ENCODE measurements at places on chromosomes 7 and 10.
A peak's percentile ranks its signal among the peaks of the same experiment; 100 is the strongest.

DNA sequence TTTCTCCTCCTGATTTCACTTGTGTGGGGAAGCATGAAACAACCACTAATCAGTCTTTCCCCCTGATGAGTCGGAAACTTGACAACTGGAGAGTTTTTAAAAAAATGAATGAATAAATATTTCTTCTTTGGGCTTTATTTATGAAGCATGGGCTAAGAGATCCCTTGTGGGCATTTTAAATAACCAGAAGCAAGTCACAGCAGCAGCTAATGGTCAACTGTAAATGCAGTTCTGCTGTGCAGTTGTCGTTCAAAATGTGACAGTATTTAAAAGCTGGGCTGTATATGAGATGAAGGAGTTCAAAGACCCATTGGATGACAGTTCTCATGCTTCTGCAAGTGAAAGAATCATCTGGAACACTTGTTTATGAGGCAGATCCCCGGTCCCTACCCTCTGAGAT lies 54.1 kb downstream of the STEAP1B start:
- DNase-seq = no peak

- DNase-seq = no peak
These were observed 20.3 kb upstream of the SAR1A start for GRCh38 chr10:70190581-70190980.

- DNase-seq = no peak
These were observed 13.6 kb downstream of the CPA1 start for GRCh38 chr7:130393841-130394411.

DNA sequence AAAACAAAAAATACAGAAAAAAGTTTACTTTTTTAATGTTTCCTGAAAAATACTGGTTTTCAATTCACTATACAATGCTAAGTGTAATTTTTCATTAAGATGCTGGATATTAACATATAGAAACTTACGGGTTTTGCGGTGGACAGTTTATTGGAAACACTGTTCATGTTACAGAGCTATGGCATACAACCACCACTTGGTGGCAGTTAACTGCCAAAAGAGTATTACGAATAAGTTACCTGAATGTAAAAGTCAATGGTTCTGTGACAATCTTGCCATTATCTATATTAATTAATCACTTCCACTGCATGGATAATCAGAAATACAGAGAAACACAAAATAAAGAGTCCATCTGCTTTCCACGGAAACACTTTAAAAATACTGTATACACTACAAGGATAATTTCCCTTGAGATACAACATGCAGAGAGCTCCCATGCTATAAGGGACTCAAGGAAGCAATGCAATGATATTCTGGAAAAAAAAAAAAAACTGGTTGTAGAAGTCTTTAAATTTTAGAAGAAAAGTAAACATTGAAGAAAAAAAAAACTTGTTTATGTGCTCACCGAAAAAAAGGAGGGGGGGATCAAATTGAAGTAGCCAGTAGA lies 97.0 kb downstream of the TPK1 start:
- no peak for DNase-seq

DNA sequence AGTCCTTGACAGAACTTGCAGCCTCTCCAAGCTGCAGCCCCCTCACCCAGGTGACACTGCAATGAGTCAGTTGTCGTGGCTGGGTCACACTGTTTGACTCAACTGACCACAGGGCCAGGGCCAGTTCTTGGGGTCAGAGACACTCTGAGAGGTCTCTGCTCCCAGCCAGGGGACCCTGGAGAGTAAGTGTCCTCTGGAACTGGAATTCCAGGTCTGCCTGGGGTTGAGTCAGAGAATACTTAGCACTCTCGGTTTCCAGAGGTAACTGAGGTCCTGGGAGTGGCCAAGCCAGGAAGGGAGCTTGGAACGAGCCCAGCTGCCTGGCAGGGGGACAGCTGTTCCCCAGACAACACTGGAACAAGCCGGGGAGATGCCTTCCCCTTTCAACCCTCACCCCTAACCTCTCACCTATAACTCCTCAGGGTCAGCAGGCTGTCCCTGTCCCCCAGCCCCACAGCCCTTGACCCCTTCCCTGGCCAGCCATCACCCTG lies 2.2 kb upstream of the MYL10 start:
- no peak for DNase-seq

DNA sequence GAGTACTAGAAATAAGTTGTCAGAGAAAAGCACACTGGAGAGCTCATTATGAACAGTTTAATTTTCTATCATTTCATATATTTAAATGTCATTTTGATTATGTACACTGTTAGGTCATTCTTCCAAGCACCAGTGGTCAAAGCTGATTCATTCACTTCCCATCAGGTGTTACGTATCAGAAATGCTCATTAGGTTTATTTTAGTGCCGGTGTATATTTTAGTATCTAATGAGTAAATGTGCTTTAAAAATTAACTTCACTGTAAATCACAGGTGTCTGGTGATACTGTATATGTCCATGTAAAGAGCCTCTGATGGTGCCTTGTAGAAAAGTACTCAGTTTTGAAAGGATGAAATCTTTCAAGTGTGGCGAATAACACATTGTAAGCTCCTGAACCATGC lies 3.5 kb downstream of the DMTF1 start:
- no peak for DNase-seq

- no peak for DNase-seq
These were observed 17.4 kb downstream of the DDIT4 start for GRCh38 chr10:72291019-72291532.

- DNase-seq = no peak
These were observed 58.3 kb downstream of the CXCL12 start for GRCh38 chr10:44326474-44327030.

DNA sequence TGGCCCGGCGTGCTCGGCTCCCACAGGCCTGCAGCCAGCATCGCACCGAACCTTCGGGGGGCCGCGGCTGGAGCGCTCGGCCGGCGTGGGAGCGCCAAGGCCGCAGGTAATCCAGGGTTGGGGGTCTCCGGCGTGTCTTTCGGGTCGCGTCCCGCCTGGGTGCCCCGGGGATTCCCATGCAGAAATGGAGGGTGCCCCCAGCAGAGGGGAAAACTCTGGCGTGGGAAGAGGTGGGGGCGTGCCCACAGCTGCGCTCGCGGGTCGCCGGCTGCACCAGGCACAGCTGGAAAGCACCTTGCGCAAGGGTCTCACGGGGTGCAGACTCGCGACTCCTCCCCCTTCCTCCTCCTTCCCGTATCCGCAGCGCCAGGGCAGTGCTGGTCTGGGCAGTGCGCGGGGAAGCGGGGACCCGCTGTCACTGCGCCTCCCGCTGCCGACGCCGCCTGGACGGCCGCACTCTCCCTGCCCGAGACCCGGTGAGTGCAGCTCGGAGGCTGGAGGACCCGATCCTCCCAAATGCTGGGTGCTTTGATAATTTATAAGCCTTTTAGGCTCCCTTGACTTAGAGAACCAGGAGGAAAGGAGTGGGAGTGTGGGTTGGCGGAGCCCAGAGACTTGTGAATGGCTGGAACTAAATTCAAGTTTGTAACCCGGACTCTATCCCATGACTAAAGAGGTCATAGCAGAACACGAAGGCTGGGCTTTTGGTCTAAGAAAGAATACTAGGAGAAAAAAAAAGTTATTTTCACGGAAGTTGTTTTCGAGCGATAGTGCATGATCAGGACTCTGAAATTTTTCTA lies 489 bp downstream of the MAP3K8 start:
- no peak for DNase-seq

- no peak for DNase-seq
These were observed 75.5 kb upstream of the CAPZA2 start for GRCh38 chr7:116786791-116787443.

DNA sequence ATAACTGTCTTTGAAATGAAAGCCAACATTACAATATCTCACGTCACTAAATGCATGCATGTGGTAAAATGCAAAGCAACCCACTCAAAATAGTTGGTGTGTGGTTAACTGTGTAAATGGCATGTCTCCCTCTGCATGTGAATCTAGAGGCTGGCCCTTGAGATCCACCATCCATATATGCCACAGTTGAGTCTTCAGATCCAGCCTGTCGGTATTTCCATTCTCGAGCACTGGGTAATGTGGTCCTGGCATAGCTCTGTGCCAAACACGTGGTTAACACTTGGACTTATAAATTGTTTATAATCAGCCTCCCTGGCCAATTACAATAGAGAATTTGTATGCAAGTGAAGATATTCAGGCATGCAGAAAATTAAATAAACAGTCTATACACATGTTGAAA lies 90.3 kb downstream of the LYZL1 start:
- DNase-seq = no peak

DNA sequence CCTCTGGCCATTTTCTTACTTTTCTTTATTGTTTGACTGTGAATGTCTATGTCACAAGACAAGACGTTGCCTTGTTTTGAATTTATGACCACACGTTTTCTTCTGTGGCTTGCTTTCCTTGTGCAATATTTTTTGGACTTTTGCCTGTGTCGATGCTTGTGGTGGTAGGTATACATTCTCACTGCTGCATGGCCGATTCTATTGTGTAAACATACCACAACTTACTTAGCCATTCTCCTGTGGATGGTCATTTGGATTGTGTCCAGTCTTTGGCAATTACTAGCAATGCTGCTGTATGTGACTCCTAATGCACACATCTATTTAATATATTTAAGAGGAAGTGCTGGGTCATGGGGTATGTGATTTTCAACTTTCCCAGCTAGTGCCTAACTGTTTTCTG lies 18.0 kb upstream of the DLG5 start:
- DNase-seq = no peak

GRCh38 chr7:156147104-156147503 lies 334.8 kb upstream of the SHH start:
- no peak for DNase-seq

- no peak for DNase-seq
These were observed 74.3 kb upstream of the MKX start for GRCh38 chr10:27819781-27820531.

GRCh38 chr7:122637784-122638183 lies 61.1 kb downstream of the RNF133 start:
- DNase-seq = no peak

DNA sequence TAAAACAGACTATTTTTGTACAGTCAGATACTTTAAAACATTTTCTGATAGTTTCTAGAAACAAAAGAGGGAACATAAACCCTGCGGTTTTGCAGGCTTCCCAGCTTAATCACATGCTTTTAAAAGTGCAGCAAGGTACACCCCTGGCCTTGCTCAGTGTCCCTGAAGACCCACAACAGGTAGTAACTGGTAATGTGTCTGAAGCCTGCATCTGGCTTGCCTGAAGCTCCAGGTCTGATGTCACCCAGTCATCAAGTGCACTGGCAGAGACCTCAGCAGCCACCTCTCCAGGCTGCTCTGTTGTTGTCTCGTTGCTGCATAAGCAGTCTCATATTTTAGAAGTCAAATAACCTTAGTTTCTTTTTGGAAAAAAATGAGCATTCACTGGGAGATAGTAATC lies 376.1 kb upstream of the MTPN start:
- no peak for DNase-seq

DNA sequence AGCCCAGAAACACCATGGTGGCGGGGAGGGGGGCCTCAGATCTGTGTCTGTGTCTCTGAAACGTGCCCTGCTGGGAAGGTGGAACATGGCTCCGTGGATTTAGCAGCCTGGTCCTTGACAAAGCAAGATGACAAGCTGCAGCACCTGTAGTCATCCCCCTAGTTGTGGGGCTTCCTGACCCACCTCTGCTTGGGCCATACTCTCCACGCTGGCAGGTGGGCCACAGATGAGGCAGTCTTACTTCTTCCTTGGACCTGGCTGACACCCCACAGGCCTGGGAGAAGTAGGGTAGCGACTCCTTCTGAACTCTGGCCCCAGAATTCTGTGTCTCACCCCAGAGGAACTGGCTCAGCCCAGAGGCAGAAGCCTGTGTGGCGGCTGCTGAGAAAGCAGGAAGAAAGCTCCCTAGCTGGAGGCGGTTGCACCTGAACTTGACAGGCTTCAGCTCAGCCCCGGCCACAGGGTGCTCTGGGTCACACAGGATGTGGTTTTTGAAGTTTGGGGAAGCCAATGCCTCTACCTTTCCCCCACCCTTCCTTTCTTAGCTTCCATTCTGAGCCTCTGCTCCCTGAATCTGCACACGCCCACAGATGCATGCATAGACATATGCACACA lies 113.9 kb downstream of the ABLIM1 start:
- peak; percentile 22 for DNase-seq

DNA sequence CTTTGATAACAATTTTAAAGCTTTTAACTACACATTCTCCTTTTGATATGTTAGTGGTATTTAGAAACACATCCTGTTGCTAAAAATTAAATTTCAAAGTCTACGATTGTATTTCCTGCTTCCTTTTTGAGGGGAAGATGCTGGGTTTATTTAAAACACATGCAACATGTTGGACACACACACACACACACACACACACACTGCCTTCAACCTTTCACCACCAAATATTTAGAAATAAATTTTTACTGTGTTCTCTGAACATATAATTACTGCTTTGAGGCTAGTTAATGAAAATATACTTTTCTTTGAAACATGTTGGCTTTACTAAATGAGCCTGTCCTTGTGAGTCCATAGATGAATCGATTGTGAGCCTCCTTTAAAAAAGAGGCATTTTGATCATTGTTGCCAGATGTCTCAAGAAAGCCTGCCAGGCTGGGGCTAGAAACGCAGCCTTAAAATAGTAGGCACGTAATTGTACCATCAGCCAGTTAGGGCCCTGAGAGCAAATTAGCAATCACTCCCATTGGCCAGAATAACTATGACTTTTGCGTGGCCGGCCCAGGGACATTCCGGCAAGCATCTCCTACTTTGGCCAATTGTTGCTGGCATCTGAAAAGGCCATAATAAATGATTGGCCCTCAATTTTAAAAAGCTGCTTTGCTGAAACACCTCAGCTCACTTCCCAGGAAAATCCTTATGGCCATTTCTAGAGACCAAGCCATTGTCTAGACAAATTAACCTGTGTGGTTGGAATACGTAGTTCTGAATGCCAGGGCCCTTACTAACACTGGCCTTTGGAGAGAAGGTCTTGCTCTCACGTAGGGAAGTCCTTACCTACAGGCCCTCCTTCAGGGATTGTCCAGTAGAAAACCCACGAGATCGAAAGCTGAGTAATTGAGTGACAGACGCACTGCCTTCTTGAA lies 9.9 kb upstream of the TEX36 start:
- no peak for DNase-seq

GRCh38 chr7:77339726-77340125 lies 76.4 kb downstream of the GSAP start:
- no peak for DNase-seq

- no peak for DNase-seq
These were observed 79.5 kb downstream of the PAX2 start for GRCh38 chr10:100824886-100825285.

DNA sequence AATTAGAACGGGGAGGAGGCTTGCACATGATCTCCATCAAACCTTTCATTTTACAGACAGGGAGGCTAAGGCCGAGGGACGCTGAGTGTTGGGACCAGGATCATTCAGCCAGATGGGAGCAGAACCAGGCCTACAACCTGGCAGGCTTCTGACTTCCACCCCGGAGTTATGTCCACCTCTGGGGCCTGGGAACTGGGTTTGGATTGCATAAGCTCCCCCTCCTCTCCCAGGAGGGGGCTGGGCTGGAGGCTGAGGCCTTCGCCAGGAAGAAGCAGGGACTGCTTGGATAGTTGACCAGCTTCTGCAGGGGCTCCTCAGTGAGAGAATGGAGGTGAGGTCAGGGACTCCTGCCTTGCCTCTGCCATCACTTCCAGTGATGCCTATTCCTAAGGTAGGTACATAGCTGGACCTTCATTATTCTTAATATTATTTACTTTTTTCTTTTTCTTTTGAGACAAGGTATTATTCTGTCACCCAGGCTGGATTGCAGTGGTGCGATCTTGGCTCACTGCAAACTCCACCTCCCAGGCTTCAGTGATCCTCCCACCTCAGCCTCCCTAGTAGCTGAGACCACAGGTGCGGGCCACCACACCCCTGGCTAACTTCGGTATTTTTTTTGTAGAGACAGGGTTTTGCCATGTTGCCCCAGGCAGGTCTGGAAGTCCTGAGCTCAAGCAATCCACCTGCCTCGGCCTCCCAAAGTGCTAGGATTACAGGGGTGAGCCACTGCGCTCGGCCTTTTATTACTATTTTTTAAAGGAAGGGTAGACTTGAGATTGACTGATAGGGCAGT lies 1.3 kb downstream of the SNX10 start:
- no peak for DNase-seq

All from activated naive CD4-positive, alpha-beta T cell (primary cell).